ENCODE measurements at places on chromosomes 2 and 18. TPM values are rescaled to one million over a fixed set of nuclear protein-coding genes. Genes with fewer than 3 reads are reported as not detected.

The EML6 gene
- 2.6 TPM for total RNA-seq

GRCh38 chr2:172448544-172449267 is 21.3 kb downstream of the ITGA6 start:
- no peak for DNase-seq

The FTCDNL1 gene
- 1.7 TPM for total RNA-seq

- no peak for DNase-seq
These were observed 567.8 kb upstream of the KLHL29 start for GRCh38 chr2:22817197-22817596.

GRCh38 chr2:77962943-77963342 is 440.8 kb upstream of the LRRTM4 start:
- DNase-seq: no peak

Measured in aorta (tissue), 5 donors.